ENCODE measurements at places on chromosomes 16 and 17.

DNA sequence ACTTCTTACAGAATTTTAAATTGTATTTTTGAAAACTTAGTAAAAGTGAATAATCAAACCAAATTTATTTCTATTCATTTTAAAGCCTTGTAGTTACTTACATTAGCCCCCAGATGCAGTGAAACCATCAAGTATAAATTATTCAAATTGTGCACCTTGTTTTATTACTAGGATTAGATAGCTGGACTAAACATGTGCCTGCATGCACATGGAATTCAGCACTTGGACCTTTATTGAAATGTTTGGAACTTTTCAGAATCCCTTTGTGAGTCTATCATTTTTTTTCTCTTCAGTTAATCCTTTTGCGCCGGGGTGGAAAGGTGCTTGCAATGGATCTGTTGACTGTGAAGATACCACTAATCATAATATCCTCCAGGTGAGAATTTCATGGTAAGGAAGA lies 4.7 kb downstream of the ZPBP2 start:
- DNase-seq: no peak

DNA sequence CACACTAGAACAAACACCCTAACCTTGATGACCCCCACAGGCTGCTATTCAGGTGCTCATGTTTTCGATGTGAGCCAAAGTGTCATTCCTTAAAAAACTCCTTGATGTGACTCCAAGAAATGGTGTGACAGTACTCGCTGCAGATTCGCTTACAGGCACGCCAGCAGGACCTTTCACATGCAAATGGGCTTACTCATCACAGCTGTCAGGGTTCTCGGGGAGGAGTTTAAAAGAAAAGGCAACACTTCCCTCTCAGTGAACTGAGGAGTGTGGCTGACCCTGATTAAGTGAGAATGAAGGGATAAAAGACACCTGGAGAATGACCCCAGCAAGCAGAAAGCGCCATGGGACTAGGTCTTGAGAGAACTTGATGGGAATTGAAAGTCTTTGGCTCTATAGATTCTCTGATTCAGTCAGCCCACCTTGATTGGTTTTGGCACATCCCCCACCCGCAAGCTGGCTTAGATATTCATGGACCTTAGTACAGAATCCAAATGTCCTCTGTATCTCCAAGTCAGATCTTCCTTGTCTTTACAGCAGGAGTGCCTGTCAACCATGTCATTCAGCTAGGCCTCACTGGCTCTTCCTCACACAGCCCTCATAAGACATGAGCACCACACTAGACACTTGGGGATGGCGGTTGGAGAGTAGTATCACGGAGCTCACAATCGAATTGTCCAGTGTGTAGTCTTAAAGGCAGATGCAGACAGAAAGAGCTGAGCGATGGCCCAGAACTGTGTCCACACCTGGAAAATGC lies 82.6 kb downstream of the HIC1 start:
- DNase-seq: no peak

GRCh38 chr16:87551487-87551886 lies 50.8 kb upstream of the JPH3 start:
- no peak for DNase-seq

DNA sequence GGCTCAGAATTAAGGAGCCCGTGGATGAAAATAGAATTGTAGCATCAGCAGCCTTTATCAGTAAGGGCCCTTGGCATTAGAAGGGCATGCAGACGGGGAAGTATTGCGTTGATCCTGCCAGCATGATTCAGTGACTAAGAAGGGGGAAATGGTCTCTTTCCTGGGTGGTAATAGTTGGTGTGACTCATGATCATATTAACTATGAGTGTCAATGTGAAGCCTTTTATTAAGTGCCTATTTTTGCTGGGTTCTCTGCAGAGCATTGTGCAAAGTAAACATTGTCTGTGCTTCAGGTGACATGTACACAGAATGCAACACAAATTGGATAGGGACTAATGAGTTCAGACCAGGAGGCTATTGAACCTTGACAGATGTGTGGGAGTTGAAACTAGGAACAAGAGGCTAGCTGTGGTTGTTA lies 24.5 kb downstream of the RCVRN start:
- DNase-seq: no peak

- DNase-seq: no peak
These were observed 28.0 kb upstream of the SOX9 start for GRCh38 chr17:72092710-72093322.

DNA sequence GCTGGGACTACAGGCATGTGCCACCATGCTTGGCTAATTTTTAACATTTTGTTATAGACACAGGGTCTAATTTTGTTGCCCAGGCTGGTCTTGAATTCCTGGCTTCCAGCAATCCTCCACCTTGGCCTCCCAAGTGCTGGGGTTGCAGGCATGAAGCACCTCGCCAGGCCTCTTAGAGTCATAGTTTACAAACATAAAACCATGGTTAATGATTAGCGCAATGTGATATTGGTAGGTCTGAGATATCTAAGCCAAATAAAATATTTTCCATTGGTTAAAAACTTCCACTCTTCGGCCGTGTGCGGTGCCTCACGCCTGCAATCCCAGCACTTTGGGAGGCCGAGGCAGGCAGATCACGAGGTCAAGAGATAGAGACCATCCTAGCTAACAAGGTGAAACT lies 16.6 kb downstream of the TXNDC11 start:
- no peak for DNase-seq

- DNase-seq: no peak
These were observed 15.8 kb downstream of the TMEM98 start for GRCh38 chr17:32943647-32944191.

GRCh38 chr16:70751593-70751992 lies 49.4 kb downstream of the VAC14 start:
- no peak for DNase-seq

DNA sequence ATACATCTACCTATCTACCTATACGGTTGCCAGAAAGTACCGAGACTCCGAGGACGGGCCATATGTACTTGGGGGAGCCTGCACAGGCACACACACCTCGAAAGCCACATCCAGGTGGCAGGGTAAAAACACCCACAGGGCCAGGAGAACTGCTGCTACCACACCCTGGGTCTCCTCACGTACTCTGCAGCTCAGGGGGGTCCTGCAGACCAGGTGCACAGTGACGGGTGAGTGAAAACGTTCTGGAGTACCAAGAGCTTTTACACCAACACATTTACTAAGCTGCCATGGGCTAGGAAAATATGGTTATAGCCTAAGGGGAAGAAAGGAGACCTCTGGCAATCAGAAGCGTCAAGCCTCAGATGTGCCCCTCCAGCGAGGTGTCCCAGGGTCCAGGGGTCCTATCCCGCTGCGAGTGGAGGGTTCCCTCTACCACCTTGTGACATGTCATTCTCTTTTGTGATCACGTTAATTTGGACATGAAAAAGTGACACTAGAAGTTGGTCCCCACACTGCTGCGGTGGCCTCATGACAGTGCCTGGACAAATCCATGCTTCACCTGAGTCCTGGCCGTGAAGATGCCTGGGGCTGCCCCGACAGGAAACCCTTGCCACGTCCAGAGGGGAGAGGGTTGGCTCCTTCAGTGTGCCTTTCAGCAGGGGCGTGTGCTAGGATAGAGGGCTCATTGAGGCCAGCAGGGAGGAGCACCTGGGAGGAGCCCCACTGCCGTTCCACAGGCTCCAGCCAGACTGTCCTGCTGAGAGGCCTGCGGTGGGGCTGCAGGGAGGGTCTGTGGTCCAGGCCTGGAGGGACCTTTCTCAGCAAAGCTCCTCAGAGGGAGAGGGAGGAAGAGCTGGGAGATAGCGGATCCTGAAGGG lies 1.8 kb downstream of the CANT1 start:
- no peak for DNase-seq

DNA sequence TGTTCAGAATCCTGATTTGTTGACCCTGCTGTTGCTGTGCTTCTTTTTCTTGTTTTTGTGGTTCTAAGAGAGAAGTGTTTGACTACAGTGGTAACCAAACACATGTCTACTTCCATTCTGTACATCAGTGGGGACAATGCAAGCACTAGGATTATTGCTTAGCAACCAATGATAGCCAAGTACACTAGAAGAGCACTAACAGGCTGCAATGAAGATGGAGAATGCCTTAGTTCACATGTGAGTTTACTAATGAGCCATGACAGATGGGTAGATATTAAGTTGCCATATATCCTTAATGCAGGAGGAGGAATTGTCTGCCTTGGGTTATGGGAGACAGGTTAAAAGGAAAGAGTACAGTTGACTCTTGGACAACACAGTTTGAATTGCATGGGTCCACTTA lies 8.3 kb downstream of the EFCAB5 start:
- DNase-seq: no peak

GRCh38 chr17:82200743-82201497 lies 11.7 kb downstream of the CCDC57 start:
- DNase-seq: no peak

- DNase-seq: no peak
These were observed 104.3 kb downstream of the ADAMTS18 start for GRCh38 chr16:77330332-77331042.

DNA sequence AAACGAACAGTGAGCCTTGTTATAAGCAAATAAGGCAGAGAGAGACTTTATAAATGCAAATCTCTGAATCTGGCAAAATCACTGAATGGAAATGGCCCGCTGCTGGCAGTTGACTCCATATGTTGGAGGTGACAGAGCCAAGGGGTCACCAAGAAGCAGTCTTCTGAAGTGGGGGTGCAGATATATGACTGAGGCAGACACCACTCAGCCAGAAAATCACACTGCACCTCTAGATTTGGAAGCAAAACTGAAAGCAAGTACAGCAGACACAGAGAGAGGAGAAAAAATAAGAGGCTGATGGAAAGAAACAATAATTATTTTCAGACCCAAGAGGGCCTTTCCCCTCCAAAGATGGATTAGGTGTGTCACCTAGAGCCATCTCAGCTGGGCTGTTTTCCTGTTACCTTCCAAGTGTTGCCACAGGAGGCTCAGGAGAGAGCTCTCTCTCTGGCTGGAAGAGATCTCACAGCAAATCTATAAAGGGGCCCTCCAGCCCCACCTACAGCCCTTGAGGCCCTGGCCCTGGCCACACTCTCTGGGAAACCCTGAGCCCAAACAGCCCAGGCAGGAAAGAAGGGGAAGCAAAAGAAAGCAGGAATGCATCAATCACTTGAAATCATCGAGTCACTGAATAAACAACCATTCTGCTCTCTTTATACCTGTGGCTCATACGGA lies 585.1 kb upstream of the PSMD7 start:
- no peak for DNase-seq

DNA sequence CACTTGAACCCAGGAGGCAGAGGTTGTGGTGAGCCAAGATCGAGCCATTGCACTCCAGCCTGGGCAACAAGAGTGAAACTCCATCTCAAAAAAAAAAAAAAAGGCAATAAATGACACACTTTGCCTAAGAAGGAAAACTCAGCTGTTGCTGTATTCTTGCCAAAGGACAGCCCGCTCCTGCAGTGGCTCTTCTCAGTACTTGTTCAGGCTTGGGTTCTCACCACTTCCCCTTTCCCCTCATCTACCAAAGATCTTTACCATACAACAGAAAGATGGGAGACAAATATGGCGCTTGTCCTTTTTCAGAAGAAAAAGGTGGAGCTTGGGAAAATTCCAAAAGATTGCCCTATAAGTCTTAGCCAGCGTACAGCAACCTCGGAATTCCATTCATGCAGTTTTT lies 58.5 kb downstream of the MYH13 start:
- no peak for DNase-seq

GRCh38 chr16:30368122-30368791 lies 2.0 kb downstream of the TBC1D10B start:
- DNase-seq: no peak

GRCh38 chr17:17736205-17737183 lies 55.2 kb downstream of the RAI1 start:
- DNase-seq: no peak

All from dorsolateral prefrontal cortex (tissue), 122 donors.